Dermis blood vessel endothelial cell (primary cell): ENCODE measurements at places on chromosomes 12 and 14.

DNA sequence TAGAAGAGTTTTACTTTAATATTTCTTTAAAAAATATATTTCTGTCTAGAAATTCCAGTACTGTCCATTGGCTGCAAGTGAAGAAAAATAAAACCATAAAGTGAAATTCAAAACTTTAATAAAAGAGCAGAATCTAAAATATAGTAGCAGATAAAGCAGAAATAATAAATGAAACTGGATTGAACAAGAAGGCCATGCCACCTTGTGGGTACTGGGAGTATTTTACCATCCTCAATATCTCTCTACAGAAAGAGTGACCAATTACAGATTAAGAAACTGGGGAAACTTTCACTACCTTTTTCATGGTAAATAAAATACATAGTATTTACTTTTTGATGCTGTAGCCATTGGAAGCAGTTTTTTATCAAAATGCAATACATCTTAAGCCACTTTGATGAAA lies 220.5 kb downstream of the BCAT1 start:
- peak; percentile 51 for DNase-seq

DNA sequence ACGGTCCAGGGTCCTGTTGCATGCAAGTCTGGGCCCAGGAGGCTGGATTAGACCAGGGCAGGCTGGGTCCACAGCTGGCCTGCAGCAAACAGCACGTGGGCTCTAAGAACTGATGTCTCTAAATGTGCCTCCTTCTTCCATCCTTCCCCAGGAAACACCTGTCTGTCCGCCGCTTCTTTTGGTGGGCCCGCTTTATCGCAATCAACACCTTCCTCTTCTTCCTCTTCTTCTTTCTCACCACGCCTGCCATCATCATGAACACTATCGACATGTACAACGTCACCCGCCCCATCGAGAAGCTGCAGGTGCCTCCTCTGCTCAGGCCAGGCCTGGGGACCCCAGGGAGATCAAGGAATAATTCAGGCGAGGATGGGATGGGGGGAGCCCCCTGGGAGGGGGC lies 28.3 kb downstream of the NGB start:
- DNase-seq, result no peak

DNA sequence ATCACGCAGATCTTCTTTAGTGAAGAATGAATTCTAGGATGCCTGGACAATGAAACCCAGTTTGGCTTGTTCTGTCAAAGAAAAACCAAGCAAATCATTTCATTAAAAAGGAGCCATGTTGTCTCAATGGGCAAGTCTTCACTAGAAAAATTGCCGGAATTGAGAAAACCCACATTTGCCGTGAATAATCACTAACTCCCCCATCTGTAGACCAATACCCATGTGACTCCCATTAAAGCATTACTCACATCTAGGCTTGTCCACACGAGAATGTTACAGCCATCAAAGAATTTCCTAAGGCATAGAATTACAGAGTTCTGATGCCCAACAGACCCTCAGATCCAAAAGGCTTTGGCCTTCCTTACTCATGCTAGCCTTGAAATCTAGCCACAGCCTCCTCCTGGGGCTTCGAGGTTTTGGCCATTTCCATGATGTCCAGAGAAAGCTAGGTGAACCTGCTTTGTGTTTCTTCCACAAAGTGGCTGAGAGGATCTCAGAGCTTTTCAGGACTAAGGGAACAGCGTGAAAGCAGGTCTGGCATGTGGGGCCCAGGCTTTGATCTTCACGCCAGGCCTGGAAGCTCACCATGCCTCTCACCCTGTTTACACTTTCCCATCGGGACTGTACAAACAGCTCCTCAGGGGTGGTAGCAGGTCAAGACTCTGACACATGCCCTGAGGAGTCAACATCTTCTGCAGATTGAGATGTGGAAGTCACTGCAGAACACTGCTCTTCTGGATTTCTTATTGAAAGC lies 12.1 kb downstream of the SLC7A8 start:
- no peak for DNase-seq

DNA sequence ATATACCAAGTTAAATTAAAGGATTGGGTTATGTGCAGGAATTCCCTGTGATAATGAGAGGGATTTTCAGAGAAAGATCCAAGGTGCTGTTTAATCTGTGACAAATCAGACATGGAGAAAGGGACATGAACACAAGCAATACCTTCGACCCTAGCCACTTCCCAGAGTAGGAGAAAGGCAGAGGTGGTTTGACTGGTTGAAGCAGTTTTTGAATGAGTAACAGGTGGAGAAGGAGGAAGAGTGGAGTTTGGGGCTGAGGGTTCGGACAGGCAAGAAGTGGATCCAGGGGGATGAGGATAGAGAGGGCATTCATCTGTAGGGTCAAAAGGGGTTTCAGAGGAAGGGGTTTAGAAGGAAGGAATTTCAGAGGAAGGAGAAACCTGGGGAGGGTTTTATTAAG lies 27.4 kb upstream of the A2M start:
- DNase-seq, result no peak

DNA sequence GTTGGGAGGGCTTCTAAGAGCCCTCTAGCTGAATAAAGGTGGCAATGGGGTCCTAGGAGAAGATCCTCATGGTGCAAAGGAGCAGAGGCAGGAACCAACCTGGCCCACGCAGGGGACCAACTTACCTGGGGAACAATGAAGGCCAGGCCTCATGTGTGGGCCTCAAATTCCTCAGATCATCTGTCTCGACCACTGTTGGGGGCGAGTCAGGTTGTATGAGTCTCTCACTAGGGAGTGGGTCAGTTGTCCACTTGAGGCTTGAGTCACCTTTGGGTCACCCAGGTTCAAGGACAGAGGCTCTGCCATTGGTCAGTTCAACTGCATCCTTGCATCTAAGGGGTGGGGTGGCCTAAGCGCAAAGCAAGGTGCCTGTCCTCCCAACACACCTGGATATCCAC lies 43.7 kb upstream of the BDKRB2 start:
- DNase-seq, result no peak

DNA sequence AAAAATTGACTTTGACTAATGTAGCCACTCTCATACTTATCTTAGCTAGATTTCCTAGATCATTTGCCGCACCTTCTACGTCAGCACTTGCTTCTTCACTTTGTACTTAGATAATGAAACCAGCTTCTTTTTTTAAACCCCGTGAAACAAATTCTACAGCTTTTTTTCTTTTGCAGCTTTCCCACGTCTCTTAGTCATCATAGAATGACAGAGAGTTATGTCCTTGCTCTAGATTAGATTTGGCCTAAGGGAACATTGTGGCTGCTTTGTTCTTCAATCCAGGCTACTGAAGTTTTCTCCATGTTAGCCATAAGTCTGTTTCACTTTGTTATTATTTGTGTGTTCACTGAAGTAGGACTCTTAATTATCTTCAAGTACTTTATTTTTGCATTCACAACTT lies 94.9 kb downstream of the SLCO1A2 start:
- DNase-seq, result no peak

GRCh38 chr12:8501720-8502119 lies 11.6 kb upstream of the CLEC4D start:
- no peak for DNase-seq

DNA sequence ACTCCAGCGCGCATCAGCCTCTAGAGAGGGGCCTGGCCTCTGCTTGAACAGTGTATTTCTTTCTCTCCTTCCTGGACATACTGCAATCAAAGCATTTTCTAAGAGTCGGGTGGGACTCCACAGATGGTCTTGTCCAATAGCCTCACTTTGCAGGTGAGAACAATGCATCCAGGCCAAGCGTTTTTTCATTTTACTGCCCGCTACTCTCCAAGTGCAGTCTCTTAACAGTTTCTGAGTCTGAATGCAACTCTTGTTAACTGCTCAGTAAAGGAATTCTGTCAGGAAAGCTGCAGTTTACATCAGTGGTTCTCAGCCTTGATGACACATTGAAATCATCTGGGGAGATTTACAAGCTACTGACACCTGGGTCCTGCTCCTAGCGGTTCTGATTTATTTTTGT lies 57.0 kb downstream of the IRF2BPL start:
- no peak for DNase-seq

GRCh38 chr14:20332431-20332787 lies 670 bp downstream of the CCNB1IP1 start:
- DNase-seq, result peak; percentile 36

DNA sequence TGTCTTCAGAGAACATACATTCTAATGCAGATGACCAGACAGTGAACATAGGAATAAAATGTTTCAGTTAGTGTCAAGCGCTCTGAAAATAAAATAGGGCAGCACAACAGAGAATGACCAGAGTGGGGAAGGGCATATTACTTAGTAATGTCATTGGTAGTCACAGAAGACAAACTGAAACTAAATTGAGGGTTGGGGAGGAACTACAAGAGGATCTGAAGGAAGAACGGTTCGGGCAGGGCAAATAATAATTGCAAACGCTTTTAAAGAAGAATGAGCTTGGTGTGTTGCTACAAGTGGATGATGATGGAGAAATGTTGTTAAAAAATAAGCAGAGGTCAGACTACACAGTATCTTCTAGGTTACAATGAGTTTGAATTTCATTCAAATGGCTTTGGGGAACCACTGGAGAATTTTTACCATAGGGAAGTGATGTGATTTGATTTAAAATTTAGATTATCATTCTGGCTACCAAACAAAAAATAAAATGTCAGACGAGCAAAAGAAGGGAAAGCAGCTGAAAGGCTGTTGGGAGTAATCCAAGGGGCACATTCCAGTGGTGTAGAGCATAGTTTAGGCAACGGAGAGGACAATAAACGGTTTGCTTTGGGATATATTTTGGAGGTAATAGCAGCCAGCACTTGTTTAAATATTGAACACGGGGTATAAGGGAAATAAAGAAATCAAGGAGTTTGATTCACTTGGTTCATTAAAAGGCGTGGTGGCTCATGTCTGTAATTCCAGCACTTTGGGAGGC lies 56.3 kb upstream of the SLC6A13 start:
- no peak for DNase-seq

- DNase-seq, result no peak
Measured at GRCh38 chr12:53191096-53191884, 10.6 kb upstream of the CSAD start.

- no peak for DNase-seq
Measured at GRCh38 chr12:41636653-41637052, 448.5 kb downstream of the PDZRN4 start.

DNA sequence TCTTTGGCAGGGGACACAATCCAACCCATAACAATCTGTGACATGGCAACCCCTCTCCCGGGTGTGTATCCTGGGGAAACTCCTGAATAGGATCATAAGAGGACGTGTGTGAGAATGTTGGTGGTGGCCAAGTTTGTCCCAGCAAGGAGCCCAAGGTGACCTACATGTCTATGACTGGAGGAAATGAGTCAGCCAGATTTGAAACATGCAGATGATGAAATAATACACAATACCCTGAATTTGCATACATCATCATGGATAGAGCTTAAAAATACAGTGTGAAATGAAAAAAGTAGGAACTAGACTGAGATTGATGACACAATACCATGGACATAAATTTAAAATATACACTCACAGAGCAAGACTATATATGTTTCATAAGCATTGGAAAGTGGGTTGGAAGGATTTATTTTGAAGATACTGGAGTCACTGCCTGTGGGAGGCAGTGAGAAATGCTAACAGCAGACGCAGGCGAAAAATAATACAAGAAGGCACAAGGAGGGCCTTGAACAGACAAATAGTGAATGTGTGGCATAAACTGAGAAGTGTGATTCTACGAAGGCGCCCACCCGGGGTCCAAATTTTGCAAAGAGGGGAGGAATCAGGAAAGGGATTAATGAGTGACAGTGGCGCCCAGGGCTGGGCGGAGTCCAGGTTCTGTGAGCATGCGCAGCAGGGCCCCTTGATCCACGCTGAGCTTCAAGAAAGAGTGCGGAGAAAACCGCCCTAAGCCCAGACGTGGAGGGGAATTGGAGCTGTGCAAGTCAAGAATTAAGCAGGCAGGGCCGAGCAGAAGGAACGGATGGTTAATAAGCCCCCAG lies 7.0 kb upstream of the MAP1LC3B2 start:
- DNase-seq, result peak; percentile 49

GRCh38 chr12:111178181-111179081 lies 190.5 kb downstream of the PHETA1 start:
- no peak for DNase-seq
